ENCODE measurements at places on chromosomes 4 and X. TPM values are rescaled to one million over a fixed set of nuclear protein-coding genes. Genes with fewer than 3 reads are reported as not detected.

- H3K4me1 ChIP-seq, result no peaks in the 10 kb centered on the region
- H3K27ac ChIP-seq, result no peak overlapping the region
- H3K27me3 ChIP-seq, result peaks cover 3% of the 10 kb centered on the region
- H3K36me3 ChIP-seq, result no peaks in the 10 kb centered on the region
- no peak overlapping the region for H3K4me3 ChIP-seq
- no peak for DNase-seq
These were observed 29.0 kb downstream of the HMX1 start for GRCh38 chr4:8842614-8843013.

- H3K4me1 ChIP-seq, result peaks cover 5% of the 10 kb centered on the region
- H3K27me3 ChIP-seq, result no peaks in the 10 kb centered on the region
- no peak for DNase-seq
- H3K27ac ChIP-seq, result no peak overlapping the region
These were observed 160.3 kb upstream of the JADE1 start for GRCh38 chr4:128649161-128649560.

- no peak overlapping the region for H3K4me3 ChIP-seq
- peaks cover 21% of the 10 kb centered on the region for H3K27me3 ChIP-seq
- H3K36me3 ChIP-seq, result no peaks in the 10 kb centered on the region
These were observed 4.0 kb downstream of the TCEAL2 start for GRCh38 chrX:102129473-102129872.

Gene IL1RAPL1
- total RNA-seq, result not detected

Gene ZNF141
- 14.7 TPM for total RNA-seq

- no peak overlapping the region for H3K4me3 ChIP-seq
- H3K27ac ChIP-seq, result no peak overlapping the region
- peaks cover 14% of the 10 kb centered on the region for H3K27me3 ChIP-seq
- no peak for DNase-seq
- H3K4me1 ChIP-seq, result no peaks in the 10 kb centered on the region
- H3K36me3 ChIP-seq, result no peaks in the 10 kb centered on the region
These were observed 11.0 kb downstream of the BMX start for GRCh38 chrX:15511563-15511962.

DNA sequence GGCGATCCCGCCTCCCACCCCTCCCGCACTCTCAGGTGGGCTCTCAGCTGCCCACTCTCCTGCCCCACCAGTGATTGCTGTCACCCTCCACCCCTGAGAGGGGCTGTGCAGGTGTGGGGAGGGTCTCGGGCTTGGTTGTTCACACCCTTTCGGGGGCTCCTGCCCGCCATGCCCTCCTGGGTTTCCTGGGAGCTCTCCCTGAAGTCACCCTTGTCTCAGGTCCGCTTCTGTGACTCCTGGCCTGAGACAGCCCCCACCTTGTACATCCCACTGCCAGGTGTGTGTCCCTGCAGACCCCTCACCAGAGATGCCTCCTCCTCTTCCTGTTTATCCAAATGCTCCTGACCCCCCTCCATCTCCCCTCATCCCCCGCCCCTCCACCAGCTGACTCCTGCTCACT is 37.8 kb downstream of the ADRA2C start:
- H3K27me3 ChIP-seq, result peaks cover 25% of the 10 kb centered on the region
- H3K36me3 ChIP-seq, result no peaks in the 10 kb centered on the region
- H3K4me3 ChIP-seq, result no peak overlapping the region
- DNase-seq, result no peak

DNA sequence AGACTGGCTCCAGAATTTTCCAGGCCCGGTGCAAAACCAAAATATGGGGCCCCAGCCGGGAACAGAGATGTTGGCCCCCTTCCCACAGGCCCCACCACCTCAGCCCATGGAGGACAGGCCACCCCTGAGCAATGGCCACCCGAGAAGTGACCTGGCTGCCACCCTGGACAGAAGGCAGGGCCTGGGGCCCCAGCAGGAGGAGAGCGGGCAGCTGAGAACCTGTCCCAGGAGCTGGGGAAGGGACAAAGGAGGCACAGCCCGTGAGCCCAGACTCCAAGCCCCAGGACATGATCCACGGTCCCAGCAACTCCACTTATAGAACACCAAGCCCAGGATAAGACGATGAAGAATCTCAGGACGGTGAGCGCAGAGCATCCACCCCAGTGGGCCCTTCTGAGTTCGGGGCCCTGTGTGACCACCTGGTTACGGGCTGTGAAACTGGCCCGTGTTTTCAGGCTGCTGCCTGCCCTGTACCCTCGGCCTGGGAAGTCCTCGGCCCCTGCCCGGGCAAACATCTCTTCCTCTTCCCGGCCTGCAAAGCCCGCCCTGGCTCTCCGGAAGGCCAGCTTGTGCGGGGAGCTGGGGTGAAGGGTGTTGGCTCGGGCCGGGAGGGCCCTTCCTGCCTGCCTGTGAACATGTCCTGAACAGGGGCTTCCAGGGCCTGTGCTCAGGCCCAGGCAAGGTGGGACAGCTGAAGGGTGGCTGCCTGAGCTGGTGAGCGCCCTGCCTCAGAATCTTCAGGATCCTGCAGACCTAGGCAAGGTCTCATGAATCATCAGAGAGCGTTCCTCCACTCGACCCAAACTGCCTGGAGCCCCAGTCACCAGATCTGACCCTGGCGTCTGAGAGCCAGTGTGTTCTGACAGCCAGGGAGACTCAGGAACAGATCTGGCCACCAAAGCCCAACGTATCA is 47.0 kb upstream of the MAN2B2 start:
- no peak overlapping the region for H3K27ac ChIP-seq
- H3K27me3 ChIP-seq, result no peaks in the 10 kb centered on the region
- no peaks in the 10 kb centered on the region for H3K36me3 ChIP-seq
- no peak for DNase-seq
- no peak overlapping the region for H3K4me3 ChIP-seq

DNA sequence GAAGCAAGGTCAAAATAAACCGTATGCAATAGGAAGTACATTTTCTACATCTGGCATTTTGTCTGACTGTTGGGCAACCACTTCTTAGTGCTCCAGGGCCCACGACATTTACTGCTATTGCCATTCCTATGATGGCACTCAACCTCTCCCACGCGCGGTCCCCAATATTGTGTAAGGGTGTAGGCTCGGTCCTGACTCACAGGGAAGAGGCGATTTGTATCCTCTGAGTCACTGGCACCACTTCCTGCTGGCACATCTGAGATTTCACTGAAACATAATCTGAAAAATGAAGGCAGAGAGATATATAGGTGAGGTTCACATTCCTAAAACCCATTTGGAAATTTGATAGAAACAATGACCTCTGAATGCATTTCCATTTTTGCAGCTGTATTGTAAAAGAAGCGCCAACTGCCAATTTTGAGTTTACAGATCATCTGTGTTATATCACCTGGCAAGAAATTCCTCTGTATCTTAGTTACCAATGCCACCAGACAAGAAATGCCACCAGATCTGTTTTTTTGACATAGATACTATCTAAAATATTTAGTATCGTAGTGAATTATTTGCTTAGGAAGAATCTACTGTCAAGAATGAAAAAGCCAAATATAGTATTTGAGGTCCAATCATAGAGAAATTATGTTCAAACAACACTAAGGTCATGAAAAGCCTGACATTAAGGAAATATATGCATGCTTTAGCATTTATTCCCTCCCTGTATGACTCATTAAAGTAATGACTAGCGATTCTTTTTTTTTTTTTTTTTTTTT is 9.8 kb downstream of the EREG start:
- H3K36me3 ChIP-seq, result no peaks in the 10 kb centered on the region
- H3K4me3 ChIP-seq, result no peak overlapping the region
- DNase-seq, result no peak
- peaks cover 27% of the 10 kb centered on the region for H3K4me1 ChIP-seq
- H3K27me3 ChIP-seq, result no peaks in the 10 kb centered on the region

DNA sequence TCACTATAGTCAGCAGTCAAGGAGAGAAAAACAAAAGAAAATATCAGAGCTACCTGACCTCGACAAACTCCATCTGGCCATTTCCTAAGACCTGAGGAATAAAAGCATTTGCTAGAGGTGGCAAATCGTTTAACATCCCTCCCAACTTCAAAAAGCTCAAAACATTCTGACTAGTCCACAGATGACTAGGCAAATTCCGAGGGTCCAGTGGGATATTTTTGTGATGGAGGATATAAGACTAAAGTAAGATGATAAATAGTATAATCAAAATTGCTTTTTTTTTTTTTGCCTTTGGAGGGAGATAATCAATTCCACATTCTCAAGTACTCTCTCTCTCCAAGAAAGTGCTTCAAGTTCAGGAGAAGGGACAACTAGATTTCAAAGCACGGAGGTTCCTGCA is 119.1 kb upstream of the ETNPPL start:
- no peaks in the 10 kb centered on the region for H3K27me3 ChIP-seq
- H3K27ac ChIP-seq, result no peak overlapping the region
- no peaks in the 10 kb centered on the region for H3K36me3 ChIP-seq
- no peak overlapping the region for H3K4me3 ChIP-seq
- no peak for DNase-seq

Gene GAB1
- 40.0 TPM for total RNA-seq

DNA sequence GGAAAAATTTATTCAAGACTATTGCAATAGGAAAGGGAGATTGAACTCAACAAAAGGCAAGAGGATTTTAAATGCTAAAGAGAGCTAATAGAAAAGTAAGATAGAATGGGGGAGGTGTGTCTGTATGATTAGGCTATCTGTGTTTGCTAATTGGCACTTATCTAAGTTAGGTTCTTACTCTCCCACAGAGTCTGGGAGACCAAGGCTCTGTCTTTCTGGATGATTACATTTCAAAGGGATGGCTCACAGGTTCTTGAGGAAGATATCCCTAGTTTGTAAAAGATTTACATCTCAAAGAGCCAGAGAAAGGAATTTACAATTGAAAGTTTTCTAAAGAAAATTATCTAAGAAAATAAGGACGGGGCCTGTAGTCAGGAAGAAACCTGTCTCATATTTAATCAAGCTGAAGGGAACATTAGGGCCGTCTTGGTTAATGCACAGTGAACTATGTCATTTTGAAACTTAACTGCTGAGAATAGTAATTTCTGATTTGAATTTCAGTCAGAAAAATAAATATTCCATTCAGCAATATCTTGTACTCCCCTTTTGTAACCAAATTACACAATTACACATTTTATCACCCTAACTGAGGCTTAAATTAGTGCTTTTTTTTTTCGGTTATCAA is 75.8 kb downstream of the MAGEB10 start:
- no peak overlapping the region for H3K4me3 ChIP-seq
- H3K36me3 ChIP-seq, result no peaks in the 10 kb centered on the region
- no peaks in the 10 kb centered on the region for H3K4me1 ChIP-seq
- DNase-seq, result no peak
- no peaks in the 10 kb centered on the region for H3K27me3 ChIP-seq

DNA sequence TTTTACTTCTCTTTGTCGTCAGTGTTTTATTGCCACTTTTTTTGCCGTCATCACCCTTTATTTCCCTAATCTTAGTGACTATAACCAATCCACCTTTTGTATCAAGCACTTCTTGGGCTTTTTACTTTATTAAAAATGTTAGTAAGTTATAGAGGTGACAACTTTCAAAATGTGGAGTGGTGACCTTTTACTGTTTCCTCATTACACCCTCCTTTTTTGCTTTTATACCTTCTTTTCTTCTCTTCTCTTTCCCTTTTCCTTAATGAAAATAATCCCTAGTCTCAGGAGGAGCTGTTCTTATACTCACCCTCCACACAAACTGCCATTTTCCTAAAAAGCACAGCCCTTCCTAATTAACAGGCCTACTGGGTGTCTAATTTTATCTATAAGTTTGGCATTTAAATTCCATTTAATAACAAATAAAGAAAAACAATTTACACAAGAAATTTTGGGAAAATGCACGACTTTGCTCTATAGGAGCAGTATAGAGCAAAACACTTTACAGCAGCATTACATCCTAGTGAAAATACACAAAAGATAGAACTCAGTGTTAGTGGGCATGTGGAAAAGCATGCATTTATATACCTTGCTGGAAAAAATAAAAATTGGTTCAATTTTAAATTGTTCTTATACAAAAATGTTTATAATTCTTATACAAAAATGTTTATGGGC is 27.3 kb downstream of the BBS12 start:
- no peak for DNase-seq
- no peak overlapping the region for H3K4me3 ChIP-seq
- H3K27me3 ChIP-seq, result no peaks in the 10 kb centered on the region

- H3K4me1 ChIP-seq, result no peaks in the 10 kb centered on the region
- H3K36me3 ChIP-seq, result no peaks in the 10 kb centered on the region
- H3K27me3 ChIP-seq, result no peaks in the 10 kb centered on the region
These were observed 155.3 kb downstream of the GRIA3 start for GRCh38 chrX:123339221-123339905.

GRCh38 chr4:102295153-102295862 is 50.0 kb downstream of the SLC39A8 start:
- DNase-seq, result no peak
- no peak overlapping the region for H3K27ac ChIP-seq
- peaks cover 13% of the 10 kb centered on the region for H3K27me3 ChIP-seq
- no peak overlapping the region for H3K4me3 ChIP-seq

GRCh38 chr4:132063829-132064228 is 1085.3 kb upstream of the PCDH10 start:
- no peaks in the 10 kb centered on the region for H3K4me1 ChIP-seq
- no peak overlapping the region for H3K4me3 ChIP-seq
- DNase-seq, result no peak
- H3K36me3 ChIP-seq, result no peaks in the 10 kb centered on the region

DNA sequence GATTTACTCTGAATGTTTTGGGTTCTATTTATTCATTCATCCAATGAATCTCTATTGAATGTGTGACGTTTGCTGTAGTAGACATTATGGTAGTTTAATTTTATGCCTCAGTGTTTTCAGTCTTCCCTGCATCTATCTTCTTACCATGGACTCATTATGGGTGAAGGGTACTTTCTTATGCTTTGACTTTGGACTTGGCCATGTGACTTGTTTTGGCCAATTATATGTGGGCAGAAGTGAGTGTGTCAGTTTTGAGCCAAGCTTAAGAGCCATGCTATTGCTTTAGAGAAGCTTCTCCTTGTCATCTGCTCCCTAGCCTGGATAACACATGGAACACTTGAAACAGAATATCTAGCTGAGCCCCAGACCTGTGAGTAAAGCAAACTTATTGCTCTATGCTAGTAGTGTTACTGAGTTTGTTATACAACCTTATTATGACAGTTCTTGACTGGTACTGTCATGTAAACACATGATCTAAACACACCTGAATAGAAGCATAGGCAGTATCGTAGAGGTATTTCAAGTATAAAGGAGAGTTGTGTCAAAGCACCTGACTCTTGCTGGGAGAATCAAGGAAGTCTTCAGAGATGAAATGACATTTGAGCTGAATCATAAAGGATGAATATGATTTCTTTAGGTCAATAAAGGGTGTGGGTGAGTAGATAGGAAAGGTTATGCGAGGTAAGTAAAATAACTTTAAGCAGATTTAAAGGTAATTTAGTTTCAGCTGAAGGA is 128.4 kb downstream of the NAA11 start:
- no peak overlapping the region for H3K27ac ChIP-seq
- H3K27me3 ChIP-seq, result no peaks in the 10 kb centered on the region
- no peaks in the 10 kb centered on the region for H3K4me1 ChIP-seq
- H3K36me3 ChIP-seq, result no peaks in the 10 kb centered on the region

- no peaks in the 10 kb centered on the region for H3K36me3 ChIP-seq
- no peak overlapping the region for H3K27ac ChIP-seq
- H3K27me3 ChIP-seq, result no peaks in the 10 kb centered on the region
- DNase-seq, result no peak
These were observed 46.9 kb upstream of the HSD17B10 start for GRCh38 chrX:53481093-53481492.

Measured in osteocyte (in vitro differentiated cells).